ENCODE measurements at places on chromosomes 7 and 10.

- DNase-seq = no peak
- H3K36me3 ChIP-seq = no peaks in the 10 kb centered on the region
- no peak overlapping the region for H3K27ac ChIP-seq
- H3K27me3 ChIP-seq = no peaks in the 10 kb centered on the region
Measured at GRCh38 chr7:85567983-85568382, 381.1 kb upstream of the SEMA3D start.

DNA sequence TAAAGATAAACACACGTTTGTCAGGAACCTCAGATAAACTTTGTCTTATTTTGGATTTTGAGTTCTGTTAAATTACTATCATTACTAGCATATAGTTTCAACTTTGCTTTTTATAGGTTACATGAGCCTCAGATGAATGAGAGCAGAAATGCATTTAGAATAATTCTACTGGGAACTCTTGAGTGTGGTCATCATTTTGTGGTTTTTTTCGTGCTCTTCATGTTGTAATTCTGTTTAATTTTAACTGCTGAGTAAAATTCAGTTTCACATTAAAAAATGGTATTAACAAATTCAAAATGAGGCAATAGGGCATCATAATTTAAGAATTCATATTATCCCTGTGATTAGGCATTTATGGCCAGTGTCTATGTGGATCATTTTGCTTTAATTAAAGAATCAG, 72.9 kb downstream of the GNAI1 start:
- H3K36me3 ChIP-seq = peaks cover 3% of the 10 kb centered on the region
- DNase-seq = no peak

GRCh38 chr7:105015390-105015965, 1.5 kb downstream of the KMT2E start:
- H3K4me1 ChIP-seq = peaks cover 18% of the 10 kb centered on the region
- DNase-seq = no peak
- H3K4me3 ChIP-seq = peak overlapping the region; percentile 73
- peak overlapping the region; percentile 99 for H3K27ac ChIP-seq
- no peaks in the 10 kb centered on the region for H3K27me3 ChIP-seq

DNA sequence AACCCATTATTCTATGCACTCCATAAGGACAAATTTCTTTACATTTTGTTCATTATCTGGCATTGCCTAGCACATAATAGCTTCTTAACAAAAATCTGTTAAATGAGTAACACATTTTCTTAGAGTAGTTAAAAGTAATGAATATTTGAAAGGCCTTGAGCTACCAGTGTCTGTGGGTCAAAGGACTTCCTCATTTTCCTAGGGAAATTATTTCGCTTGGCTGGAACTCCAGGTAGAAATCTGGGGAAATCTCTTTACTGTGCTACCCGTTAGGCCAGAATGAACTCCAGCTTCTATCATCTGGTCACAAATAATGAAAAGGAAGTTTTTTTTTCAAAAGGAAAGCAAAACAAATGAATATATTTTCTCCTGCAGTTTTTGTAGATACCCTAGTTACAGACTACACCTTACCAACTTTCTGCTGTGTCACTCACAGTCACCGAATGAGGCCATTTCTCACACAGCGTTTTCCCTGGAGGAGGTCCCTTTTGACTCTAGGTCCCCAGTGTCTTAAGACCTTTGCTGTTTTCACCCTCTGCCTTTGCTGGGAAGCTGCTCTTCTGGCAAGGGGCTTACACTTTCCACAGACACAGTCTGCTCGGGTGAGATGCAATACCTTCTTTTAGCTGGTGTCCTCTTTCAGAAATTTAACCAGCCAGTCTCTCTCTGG, 1.6 kb downstream of the SAMD9L start:
- DNase-seq = no peak
- no peaks in the 10 kb centered on the region for H3K27me3 ChIP-seq
- no peak overlapping the region for H3K27ac ChIP-seq

Data from esophagus squamous epithelium (tissue), 5 donors.